Bladder microvascular endothelial cell (primary cell): ENCODE measurements at places on chromosomes 4 and X. TPM values are rescaled to one million over a fixed set of nuclear protein-coding genes. Genes with fewer than 3 reads are reported as not detected.

Gene GUCY1B1
- total RNA-seq, result 0.81 and 6.9 TPM in 2 replicates

Gene MAGEA8
- total RNA-seq, result not detected in 2 replicates

Gene KLB
- total RNA-seq, result 0.06 TPM in 1 of 2 replicates, not detected in the other

Gene IL1RAPL1
- total RNA-seq, result 0.06 and 0.16 TPM in 2 replicates

Gene ANXA10
- total RNA-seq, result 0.50 TPM in 1 of 2 replicates, not detected in the other

Gene RNF128
- total RNA-seq, result 0.06 and 0.32 TPM in 2 replicates

Gene PCDH7
- under 0.01 and 0.69 TPM in 2 replicates for total RNA-seq

Gene XKRX
- total RNA-seq, result 0.06 TPM in 1 of 2 replicates, not detected in the other

Gene P2RY8
- 0.32 and 0.38 TPM in 2 replicates for total RNA-seq

Gene RNF150
- under 0.01 and 0.38 TPM in 2 replicates for total RNA-seq

Gene LRP2BP
- total RNA-seq, result 0.16 and 0.94 TPM in 2 replicates

Gene EREG
- total RNA-seq, result under 0.01 TPM in 1 of 2 replicates, not detected in the other

Gene SPANXN4
- total RNA-seq, result not detected in 2 replicates

Gene AMTN
- not detected in 2 replicates for total RNA-seq

Gene CSN1S1
- not detected in 2 replicates for total RNA-seq

Gene TAF1
- 41.3 and 64.4 TPM in 2 replicates for total RNA-seq

Gene SPOCK3
- total RNA-seq, result 0.13 and 0.16 TPM in 2 replicates

Gene SLC4A4
- under 0.01 TPM in 2 replicates for total RNA-seq

Gene TMSB15A
- total RNA-seq, result 0.82 and 1.8 TPM in 2 replicates
